ENCODE measurements at places on chromosomes 2 and 18. TPM values are rescaled to one million over a fixed set of nuclear protein-coding genes. Genes with fewer than 3 reads are reported as not detected.
A peak's percentile ranks its signal among the peaks of the same experiment; 100 is the strongest.

DNA sequence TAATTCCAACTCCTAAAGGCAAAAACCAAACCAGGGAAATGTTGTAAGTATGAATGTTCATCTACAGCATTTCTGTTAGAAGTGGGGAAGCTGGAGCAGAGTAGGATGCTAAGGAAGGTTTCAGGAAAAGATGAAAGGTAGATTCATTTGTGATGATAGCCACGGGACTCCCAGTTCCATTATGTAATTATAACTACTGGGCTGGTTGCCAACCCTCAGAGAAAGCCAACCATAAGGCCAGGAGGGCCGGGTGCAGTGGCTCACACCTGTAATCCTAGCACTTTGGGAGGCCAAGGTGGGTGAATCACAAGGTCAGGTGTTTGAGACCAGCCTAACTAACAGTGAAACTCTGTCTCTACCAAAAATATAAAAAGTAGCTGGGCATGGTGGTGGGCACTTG, 288.9 kb upstream of the ETAA1 start:
- no peak for DNase-seq

GRCh38 chr2:239991689-239992314, 33.3 kb downstream of the NDUFA10 start:
- DNase-seq: peak; percentile 22

Gene DNAJC5G
- not detected for total RNA-seq

Gene UGT1A6
- total RNA-seq: not detected

Gene NYAP2
- not detected for total RNA-seq

- no peak for DNase-seq
These were observed 194.3 kb downstream of the GALNT1 start for GRCh38 chr18:35775887-35776286.

DNA sequence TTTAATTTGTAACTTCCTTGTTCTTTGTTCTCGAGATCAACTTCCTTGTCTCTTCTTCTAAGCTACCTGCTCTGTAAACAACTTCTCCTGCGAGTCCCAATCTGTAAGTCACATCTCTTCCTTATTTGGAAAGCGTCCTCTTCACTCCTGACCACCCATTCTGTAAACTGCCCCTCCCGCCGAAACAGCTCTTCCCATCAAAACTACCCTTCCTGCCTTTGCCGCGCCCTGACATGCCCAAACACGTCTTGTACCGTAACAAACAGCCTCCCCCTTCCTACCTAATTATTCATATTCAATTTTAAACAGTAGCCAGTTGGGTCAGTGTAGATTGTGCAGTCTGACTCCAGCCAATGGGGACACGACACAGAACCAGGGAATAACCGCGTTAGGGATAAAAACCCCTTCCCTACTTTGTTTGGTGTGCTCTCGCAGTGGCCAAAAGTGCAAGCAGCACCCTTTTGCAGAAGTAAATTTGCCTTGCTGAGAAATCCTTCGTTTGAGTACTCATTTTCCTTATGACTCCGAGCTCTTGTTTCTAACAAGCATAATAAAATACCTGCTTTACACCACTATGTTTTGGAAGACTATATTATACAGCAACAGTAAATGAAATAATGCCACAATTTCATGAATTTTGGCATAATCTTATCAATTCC, 39.8 kb downstream of the PIAS2 start:
- no peak for DNase-seq

- DNase-seq: no peak
These were observed 73.9 kb upstream of the NFATC1 start for GRCh38 chr18:79321625-79322405.

DNA sequence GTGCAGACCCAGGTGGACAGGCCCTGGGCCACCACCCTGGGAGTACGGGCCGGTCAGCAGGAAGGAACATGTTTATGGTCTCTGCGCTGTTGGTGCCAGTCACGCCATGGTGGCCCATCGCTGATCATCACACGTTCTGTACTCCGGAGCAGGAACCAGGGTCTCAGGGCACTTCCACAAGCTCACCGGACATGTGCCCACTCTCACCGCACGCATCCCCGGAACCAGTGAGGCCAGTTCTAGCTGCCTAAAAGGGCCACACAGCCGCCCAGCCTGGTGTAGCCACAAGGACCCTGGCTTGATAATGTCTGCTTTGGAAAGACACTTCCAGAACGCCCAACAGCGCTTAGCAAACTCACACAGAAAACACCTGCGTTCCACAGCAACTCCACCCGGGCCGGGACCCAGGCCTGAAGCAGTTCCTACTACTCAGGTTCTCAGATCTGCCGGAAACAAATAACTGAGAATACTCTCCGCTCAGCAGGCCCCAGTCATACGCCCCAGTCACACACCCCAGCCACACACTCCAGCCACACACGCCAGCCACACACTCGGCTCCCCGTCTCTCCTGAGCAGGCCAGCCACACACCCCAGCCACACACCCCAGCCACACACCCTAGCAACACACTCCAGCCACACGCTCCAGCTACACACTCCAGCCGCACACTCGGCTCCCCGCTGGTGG, 123.3 kb downstream of the HDAC4 start:
- no peak for DNase-seq

DNA sequence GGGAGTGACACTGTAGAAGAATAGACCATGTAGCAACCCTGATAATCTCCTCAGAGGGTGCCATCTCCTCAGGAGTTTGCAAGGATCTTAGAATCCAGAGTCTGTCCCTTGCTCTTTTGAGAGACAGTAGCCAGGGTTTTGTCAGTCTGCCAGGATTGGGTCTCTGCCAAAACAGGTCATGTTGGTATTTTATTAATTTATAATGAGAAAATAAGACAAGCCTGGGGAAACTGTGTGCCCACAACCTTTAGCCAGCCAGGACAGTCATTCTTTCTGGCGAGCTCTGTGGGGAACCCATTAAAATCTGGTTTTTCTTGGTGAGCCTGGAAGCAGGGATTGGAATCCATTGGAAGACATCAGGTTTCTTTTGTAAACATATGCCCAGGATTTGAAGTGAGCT, 78.6 kb downstream of the PTPRM start:
- DNase-seq: no peak

Gene PIAS2
- 17.2 TPM for total RNA-seq

DNA sequence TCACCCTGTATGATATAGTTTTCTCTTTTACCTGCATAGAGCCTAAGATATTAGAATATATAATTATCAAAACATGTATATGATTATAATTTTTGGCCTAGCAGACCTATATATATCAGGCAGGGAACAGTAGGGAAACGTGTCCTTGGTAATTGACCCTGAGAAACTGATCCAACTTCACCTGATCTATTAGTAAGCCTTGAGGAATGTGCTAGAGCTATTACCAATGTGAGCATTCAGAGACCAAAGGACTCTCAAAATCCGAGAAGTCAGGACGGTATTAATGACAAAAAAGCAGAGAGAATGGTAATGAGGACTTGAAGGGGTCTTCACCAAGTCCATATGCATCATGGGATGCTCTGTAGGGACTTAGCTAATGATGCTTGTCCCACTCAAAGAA, 571.9 kb downstream of the CPS1 start:
- DNase-seq: no peak

Gene STRADB
- total RNA-seq: 21.5 TPM

Gene VWA3B
- not detected for total RNA-seq

GRCh38 chr18:22241921-22242361, 72.6 kb downstream of the GATA6 start:
- DNase-seq: no peak

Gene UGT1A5
- not detected for total RNA-seq

Gene CHPF
- 0.35 TPM for total RNA-seq

DNA sequence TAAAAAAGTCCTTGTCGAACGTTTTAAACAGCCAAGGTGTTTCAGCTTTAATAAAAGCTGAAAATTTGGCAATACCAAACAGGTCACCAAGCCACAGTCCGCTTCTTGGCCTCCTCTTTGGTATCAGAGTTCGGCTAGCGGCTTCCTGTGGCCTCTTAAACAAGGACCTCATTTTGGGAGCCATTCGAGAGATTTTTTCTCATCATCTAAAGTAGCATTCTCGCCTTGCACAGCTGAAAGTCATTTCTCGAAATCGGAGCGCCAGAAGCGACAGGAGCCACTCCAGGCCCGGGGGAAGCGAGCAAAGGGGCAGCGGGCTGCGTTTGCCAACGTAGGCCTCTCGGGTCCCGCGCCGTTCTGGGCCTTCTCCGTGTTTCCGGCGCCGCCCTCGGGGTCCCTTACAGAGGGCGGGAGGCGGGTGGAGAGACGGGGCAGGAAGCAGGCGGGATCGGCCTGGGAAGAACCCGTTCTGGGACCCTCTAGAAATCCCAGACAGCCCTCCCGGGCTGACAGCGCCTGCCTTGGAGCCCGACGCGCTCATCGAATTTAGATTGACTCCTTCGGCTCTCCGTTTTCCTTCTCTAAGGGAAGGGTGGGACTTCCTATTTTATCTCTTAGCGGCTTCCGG, 522 bp upstream of the ZNF407 start:
- peak; percentile 22 for DNase-seq

- no peak for DNase-seq
These were observed 72.5 kb downstream of the GALR1 start for GRCh38 chr18:77321823-77322805.

DNA sequence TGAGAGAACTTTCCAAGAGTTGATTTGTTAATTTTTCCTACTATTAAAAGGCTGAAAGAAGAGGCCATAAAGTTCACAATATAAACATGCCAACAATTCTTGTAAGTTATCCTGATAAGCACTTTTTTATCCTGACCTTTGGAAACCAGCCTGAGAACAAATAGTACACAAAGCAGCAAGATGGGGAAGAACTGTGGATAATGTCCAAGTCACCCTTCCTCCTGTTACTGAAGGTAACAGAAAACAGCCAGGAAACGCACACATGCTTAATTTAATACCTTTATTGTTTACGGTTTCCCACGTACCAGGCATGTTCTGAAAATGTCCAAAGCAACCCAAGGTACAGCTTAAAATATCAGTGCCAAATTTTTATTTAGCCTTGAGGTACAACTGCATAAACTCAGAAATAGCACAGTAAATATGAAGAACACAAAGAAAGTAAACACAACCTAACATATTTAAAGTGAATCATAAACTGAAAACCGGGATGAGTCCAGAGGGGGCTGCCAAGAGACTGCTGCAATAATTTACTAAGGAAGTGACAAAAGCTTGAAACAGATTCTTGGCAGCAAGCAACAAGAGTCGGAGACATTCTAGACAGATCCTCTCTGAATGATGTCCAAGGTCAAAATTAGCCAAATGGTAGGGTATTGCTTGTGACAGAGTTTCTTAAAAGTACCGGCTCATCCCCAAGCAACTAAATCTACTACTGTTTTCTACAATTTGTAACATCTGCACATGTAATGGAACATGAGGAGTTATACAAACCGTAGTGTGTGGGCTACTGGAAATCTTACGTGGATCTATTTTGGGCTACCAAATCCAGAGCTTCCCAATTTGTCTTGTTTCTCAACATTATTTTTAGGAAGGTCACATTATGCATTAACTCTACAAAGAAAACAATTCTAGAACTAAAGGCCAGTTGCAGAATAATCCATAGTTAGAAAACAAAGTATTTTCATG, 93.2 kb downstream of the CABYR start:
- no peak for DNase-seq

Gene VIT
- 0.46 TPM for total RNA-seq

DNA sequence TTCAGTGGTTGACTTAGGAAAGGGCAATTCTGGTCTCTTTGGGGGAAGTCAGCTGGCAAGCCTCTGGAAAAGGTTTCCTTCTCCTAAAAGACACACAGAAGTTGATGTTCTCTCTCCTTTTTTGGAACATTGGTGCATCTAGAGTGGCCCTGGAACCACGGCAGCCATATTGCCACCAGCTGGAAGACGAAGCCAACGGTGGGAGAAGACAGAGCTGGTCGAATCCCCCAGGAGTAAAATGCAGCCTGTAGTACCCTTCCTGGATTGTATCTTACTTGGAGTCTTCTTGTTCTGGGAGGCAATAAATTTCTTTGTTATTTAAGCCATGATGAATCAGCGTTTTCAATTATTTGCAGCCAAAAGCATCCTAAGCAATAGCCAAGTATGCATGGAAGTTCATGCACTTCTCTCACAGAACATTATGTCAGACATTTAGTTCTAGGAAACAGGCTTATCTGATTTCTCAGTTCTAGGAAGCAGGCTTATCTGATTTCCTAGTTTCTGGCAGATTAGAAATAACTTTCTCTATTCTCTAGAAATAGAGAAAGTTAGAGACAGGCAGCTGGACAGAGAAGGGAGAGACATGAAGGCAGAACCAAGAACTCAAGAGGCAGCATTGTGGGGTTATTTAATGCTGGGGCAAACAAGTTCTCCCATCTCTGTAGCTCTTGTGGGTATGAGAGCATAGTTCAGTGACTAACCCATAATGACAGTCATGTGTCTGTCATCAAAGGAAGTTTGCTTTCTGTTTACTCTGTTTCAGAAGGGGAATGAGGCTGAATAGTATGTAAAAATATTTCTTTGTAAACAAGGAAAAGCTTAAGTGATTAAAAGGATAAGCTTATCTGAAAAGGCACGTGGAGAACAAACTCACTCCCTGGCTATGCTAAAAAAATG, 40.5 kb upstream of the NABP1 start:
- DNase-seq: no peak

Gene LRATD1
- total RNA-seq: 0.04 TPM

- no peak for DNase-seq
These were observed 9.4 kb upstream of the PRLH start for GRCh38 chr2:237556773-237557632.

- DNase-seq: no peak
These were observed 6.2 kb downstream of the KCNIP3 start for GRCh38 chr2:95303191-95303919.

Gene CEBPZ
- 49.6 TPM for total RNA-seq

Gene GBX2
- total RNA-seq: 6.4 TPM

DNA sequence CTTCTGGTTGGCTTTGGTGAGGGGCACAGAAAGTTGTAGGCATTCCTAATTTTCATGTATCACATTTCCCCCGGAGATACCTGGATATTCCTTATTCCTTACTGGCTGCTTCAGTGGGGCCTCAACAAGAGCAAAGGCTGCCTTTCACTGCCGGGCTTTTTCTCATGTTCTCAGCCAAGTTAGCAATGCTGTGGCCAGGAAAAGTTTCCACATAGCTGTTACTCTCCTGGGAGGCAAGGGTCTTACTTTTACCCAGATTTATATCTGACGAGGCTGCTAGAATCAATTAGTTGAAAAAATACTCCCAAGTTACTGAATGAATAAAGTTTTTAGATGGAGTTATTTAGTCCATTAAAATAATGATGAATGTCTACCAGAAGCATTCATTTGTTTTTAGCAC, 230.5 kb downstream of the ZNF407 start:
- no peak for DNase-seq

Gene ALPI
- not detected for total RNA-seq

Gene MYL1
- total RNA-seq: not detected

DNA sequence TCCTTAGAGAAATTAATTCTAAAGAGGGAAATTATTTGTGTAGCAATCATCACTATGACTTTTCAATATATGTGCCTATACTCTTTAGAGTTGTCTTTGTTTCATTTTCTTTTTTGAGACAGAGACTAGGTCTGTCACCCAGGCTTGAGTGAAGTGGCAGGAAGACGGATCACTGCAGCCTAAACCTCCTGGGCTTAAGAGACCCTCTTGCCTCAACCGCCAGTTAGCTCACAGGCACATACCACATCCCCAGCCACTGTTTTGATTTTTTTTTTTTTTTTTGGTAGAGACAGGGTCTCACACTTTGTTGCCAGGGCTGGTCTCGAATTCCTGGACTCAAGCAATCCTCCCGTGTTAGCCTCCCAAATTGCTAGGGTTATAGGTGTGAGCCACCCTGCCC, 12.4 kb downstream of the YWHAQ start:
- DNase-seq: no peak
